ENCODE measurements at places on chromosomes 13 and 19.

DNA sequence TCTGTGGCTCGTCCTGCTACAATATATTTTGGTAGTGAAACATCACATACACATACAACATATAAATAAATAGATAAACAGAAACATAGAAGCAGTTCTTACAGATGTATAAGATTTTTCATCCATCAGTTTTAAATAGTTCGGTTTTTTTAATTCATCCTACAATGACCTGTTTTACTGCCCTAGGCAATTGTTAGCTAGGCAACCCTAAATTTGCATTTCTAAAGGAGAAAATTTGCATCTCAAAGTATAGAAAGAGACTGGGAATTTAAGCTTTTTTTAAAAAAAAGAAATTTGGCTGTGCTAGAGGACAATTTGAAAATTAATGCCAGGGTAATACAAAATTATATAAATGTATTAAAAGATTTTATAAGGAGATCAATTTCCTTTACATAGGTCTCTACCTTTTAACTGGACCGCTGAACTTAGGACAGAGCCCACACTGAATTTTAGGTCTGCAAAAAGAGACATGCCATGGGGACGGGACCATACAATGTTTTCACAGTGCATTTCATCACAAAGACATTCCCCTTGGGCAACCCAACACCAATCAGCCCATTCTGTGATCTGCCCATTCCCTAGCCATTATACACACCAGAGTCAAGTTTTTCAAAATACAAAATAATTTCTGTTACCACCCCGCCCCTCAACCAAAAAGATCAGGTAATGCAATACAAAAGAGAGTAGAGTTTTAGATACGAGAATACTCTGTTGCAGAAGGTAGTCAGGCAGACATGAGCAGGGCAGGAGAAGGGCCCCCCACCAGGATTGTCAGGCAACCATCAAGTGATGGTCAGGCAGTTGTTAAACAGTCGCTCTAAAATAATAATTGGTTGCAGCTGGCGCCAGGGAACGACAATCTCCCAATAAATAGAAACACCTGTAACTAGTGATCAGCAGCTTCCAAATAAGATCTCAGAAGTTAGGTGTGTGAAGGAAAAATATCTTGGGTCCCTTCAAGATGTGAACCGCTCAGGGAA is 299.7 kb upstream of the SGCG start:
- DNase-seq = no peak

- DNase-seq = peak; percentile 91
These were observed 7.3 kb upstream of the STRN4 start for GRCh38 chr19:46753420-46754155.

DNA sequence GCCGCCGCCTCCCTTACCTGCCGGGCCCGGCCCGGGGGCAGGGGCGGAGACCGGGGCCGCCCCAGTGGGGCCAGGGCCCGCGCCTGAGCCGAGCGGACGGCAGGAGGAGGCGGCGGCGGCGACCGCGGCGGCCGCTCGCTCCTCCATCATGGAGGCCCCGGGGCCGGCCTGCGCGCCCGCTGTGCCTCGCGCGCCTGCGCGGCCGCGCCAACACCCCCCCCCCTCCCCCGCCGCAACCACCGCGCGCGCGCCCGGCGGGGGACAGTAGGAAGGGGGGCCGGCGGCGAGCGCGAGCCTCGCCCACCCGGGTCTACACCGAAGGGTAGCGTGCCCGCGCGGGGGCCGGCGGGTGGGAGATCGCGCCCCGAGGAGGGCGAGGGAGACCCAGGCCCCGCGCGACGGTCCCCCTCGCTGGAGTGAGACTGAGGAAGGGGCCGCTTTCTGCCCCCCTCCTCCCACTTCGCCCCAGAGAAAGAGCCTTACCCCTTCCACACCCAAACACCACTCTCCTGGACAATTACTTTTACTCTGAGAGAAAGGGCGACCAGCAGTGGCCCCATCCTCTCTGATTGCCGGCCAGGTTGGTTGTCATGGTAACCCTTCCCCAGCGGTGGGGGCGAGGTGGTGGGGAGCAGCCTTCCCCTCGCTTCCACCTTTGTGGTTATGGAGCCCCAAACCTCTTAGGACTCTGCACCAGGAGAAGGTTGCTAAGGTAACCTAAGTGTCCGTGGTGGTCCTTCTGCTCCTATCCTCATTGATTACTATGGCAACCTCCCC is at the start of gene STRN4:
STRN4 (minus strand) TSS at position 170 of the 777 bp plus-strand sequence; CDS start at position 150, 20 bp downstream.
- DNase-seq = peak; percentile 67

DNA sequence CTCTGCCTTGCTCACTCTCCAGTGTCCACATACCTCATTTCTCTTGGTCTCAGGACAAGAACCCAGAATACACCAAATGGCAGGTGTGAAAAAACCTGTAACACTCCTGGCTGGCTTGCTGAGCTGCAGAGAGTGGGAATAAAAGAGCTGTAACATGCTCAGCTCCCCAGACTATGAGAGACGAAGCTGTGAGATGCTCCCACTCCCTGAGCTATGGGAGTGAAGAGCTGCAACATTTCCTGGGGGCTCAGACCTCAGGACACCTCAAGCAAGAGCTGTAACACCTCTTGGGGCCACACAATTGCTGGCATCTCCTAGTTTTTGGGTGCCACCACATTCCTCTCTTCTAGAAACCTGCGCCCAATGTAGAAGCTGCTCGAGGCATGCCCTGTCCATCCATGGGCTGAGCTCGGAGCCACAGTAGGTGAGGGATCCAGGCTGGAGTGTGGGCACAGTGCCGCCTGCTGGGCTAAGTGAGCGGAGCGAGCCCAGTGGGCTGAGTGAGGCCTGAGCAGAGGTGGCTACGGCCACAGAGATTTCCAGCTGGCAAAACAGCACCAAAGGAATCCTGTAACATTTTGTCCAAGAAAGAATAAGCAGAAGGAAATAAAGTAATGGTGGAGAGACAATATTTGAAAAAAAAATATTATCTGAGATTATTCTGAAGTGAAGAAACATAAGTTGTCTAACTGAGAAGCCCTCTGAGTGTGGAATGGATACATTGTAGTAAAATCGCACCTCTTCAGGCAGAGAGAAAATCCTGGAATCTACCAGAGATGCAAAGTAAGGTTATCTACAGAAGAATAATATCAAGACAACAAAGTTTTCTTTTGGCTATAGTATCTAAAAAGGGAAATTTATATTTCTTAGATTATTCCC is 186.2 kb upstream of the PCDH9 start:
- DNase-seq = no peak

DNA sequence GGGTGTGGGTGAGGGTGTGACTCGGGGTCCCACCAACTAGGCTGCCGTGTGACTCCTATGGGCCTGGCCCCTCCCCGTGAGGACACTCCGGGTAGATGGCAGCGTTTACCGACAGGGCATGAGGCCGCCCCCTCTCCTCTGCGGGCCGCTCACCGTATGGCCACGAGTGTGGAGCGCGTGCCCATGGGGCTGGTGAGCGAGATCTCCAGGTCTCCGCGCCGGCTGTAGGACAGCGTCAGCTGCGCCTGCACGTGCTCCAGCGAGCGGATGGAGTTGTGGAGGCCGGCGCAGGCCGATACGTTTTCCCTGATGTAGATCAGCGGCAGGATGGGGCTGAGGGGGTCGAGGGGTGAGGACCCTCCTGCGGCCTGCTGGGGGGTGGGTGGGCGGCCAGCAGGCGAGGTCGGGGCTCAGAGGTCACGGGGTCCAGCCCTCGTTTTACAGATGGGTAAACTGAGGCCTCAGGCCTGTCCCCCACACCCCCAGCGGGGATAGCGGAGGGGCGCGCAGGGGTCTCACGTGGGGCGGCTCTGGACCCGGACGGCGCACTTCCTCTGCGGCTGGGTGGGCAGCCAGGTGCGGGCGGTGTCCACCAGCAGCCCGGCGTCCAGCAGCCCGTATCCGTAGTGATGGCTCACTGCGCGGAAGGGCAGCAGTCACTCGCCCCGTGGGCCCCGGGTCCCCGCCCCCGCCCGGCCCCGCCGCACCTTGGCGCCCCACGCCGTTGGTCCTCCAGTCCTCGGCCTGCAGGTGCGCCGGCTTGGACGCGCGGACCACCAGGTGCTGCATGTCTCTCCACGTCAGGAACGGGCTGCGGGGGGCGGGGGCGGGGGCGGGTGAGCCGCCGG is 4.3 kb upstream of the C19orf25 start:
- no peak for DNase-seq

DNA sequence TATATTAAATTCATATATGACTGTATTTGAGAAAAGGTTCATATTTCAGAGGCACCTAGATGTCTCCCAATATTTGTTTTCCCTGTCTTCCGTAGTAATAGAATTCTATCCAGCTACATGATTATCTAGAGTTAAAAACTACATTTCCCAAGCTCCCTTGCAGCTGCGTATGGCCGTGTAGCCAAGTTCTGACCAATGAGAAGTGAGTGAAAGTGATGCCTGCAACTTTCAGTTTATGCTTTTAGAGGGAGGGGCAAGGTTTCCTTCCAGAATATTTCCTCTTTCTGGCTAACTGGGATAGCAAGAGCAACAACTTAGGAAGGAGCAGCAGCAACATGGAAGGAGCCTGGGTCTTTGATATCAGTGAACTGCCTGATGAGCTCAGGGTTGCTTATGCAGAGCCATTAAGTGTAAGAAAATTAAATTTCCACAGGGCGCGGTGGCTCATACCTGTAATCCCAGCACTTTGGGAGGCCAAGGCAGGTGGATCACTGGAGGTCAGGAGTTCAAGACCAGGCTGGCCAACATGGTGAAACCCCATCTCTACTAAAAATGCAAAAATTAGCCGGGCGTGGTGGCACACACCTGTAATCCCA is 23.2 kb upstream of the CYP2A13 start:
- DNase-seq = no peak

DNA sequence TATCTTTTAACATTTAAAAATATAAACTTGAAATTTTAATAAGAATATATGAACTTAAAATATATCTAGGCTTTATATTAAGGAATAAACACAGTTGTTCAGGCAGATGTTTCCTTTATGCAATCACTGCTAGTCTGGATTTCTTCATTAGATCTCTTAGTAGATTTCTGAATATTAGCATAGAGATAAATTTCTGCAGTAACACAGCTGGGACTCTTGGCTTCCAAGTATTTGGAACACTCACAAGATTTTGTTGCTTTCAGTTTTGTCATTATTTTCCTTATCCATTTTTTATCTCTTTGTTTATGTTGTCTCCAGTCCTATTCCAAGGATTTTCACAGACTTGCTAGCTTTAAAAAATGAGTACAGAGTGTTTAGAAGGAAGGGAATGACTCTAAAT is 857.1 kb downstream of the GPC5 start:
- DNase-seq = no peak

DNA sequence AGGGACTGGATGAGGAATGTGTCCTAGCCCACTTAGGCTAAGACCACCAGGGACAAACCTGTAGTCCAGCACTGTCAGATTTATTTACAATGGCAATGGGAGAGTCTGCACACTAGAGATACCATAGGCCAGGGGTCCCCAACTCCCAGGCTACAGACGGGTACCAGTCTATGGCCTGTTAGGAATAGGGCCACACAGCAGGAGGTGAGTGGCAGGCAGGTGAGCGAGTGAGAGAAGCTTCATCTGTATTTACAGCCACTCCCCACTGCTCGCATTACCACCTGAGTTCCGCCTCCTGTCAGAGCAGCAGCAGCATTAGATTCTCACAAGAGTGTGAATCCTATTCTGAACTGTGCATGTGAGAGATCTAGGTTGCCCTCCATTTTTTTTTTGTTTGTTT is 2.4 kb downstream of the THAP8 start:
- DNase-seq = no peak

DNA sequence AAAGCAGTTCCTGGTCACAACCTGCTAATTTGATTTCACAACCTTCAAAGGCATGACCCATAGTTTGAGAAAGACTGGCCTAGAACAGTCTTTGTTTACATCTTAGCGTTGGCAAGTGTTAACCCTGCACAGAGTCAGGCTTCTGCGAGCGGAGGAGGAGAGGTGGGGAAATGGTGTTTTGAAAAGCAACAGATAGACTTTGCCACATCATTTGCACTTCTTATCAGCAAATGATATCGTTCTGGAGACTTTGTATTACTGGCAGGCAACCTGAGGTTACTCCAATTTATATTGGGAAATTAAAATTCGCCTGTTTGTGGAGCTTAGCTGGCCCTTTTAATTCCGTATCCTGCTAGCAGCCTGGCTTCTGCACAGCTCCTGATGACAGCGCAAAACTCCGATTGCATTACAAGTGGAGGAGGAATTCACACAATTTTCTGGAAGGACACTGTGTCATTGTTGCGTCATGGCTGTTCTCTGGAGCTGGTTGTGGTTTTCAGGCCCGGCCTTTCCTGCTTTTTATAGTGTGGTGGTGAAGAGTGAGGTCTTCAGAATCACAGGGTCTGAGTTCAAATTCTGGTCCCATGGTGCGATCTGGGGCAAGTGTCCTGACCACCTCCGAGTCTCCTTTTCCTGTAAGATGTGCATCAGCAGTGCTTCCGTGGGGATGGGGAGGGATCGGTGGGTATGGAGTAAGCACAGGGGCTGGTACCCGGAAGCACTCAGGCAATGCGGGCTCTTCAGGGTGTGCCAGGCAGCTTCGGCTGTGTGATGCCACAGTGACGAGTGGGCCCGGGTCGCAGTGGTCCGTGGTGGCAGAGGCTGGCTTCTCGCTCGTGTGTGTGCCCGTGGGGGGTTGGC is 49.1 kb upstream of the EHD2 start:
- no peak for DNase-seq

- DNase-seq = no peak
These were observed 35.8 kb upstream of the ISYNA1 start for GRCh38 chr19:18473706-18474087.

DNA sequence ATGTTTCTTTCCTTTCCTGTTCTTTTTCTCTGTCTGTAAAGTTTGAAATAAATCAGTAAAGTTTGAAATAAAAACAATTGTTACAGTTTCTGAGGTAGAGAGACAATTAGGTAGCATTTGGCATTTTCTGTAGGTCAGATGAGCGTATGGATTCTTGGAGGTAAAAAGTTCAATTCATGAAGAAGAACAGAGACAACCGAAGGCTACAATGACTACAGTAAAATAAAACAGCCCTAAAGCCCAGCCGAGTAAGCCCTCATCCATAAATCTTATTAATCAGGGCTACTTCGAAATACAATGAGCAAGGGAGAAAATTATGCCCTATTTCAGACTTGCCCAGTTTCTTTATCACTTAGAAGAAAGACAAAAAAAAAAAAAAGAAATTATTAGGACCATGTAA is 941.9 kb upstream of the SLC10A2 start:
- DNase-seq = no peak

DNA sequence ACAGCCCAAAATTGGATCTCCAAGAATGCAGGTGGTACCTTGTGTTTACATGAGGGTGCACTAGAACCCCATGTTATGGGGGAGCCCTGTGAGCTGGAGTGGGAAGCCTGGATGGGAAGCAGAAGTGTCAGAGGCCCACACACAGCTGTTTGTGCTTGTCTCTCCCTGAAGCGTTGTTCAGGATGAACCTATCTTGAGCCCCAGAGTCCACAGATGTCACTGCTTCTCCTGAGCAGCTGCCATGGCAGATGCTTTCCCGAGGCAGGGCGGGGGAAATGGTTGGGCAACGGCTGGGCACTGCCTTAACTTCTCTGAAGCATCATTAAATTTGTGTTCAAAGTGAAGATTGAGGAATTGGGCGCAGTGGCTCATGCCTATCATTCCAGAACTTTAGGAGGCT is 17.1 kb upstream of the CHST8 start:
- DNase-seq = peak; percentile 77

All from NCI-H2171 (cell line).